Activated CD4-positive, alpha-beta memory T cell treated with anti-CD3 and anti-CD28 coated beads for 36 hours (primary cell): ENCODE measurements at places on chromosomes 4 and X.

DNA sequence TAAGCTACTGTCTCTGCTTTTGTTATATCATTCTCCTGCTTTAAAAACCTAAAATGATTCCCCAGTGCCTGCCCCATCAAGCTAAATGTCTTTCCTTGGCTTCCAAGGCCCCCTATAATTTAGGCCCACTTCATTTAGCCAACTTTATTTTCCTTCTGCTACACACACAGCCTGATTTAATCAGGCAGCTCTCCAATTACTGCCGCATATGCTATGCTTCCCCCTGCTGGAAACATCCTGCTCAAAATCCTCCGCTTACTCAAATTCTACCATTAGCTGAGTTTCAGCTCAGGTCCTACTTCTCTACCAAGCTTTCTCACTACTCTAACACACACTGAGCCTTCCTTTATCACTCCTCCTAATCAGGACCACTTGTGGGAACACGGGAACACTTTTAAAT lies 17.0 kb downstream of the LAMP2 start:
- no peaks in the 10 kb centered on the region for H3K27me3 ChIP-seq
- peaks cover 10% of the 10 kb centered on the region for H3K4me1 ChIP-seq
- H3K36me3 ChIP-seq = peaks cover 8% of the 10 kb centered on the region
- no peak overlapping the region for H3K27ac ChIP-seq
- no peak overlapping the region for H3K4me3 ChIP-seq

DNA sequence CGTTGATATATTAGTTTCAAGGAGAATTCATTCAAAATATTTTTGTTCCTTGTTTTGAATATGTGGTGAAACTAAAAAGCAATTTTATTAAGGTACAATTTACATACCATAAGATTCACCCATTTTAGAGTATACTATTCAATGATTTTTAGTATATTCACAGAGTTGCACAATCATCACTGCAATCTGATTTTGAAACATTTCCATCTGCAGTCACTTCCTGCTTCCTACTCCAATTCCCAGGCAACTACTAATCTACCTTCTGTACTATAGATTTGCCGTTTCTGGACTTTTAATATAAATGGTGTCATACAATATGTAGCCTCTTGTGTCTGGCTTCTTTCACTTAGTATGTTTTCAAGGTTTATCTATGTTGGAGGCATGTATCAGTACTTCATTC lies 71.3 kb downstream of the SLC9A7 start:
- no peak overlapping the region for H3K4me3 ChIP-seq
- H3K36me3 ChIP-seq = no peaks in the 10 kb centered on the region
- DNase-seq = no peak

- peaks cover 3% of the 10 kb centered on the region for H3K4me1 ChIP-seq
- peaks cover 4% of the 10 kb centered on the region for H3K27me3 ChIP-seq
- H3K27ac ChIP-seq = no peak overlapping the region
- H3K36me3 ChIP-seq = no peaks in the 10 kb centered on the region
- DNase-seq = no peak
- H3K4me3 ChIP-seq = no peak overlapping the region
Observed at GRCh38 chr4:140088323-140088967, 65.5 kb downstream of the MAML3 start.

DNA sequence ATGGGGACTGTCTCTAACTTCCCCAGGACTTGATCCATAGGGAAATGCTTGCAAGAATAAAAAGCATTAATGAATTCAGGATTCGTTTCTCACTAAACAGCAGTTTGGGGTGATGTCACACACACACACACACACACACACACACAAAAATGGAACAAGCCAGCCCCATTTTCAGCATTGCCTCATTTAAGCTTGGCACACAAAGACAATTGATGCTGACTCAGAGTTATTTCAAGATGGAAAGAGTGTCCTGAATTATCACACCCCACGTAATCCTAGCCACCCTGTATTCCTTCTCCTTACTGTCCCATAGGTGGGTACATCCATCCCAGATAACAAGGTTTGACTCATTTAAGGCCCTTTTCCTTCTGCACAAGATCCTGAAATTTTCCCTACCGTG lies 345.1 kb upstream of the HS3ST1 start:
- H3K27me3 ChIP-seq = peaks cover 2% of the 10 kb centered on the region
- DNase-seq = no peak
- no peak overlapping the region for H3K27ac ChIP-seq
- H3K4me3 ChIP-seq = no peak overlapping the region
- no peaks in the 10 kb centered on the region for H3K36me3 ChIP-seq

DNA sequence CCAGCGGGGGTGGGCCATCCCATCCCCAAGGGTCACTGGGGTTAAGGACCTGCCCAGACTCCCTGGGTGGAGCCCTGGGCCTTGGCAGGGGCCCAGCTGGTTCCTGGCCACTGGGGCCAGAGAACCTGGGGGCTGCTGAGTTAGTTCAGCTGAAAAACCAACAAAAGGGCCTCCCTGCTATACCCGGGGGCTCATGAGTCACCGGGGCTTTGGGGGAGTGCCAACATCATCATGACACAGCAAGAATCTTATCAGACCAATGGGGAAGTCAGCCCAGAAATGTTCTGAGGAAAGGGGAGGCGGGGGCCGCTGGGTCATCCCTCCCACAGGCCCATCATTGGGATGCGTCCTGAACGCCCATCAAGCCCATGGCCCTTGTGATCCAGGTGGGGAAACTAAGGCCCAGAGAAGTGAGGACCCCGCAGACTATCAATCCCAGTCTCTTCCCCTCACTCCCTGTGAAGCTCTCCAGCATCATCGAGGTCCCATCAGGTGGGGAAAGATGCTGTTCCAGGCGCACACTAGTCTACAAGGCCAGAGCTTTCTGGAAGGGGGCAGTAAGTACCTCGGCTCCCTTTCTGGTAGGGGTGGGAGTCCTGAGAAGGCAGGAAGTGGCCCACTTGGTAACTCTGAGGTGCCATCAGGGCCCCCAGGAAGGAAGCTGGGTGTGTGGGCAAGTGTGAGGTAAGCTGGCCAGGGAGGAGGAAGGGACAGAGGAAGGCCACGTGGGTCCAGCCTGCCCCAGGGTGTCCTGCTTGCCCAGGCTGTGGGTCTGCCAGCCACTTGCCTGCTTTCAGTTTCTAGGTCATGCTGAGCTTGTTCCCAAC lies 4.5 kb downstream of the G6PD start:
- H3K36me3 ChIP-seq = peaks cover 14% of the 10 kb centered on the region
- H3K4me1 ChIP-seq = peaks cover 38% of the 10 kb centered on the region
- peak; percentile 66 for DNase-seq
- H3K4me3 ChIP-seq = peak overlapping the region; percentile 71

GRCh38 chr4:122759639-122760310 lies 27.3 kb downstream of the BBS12 start:
- H3K4me3 ChIP-seq = no peak overlapping the region
- H3K36me3 ChIP-seq = no peaks in the 10 kb centered on the region
- no peak overlapping the region for H3K27ac ChIP-seq
- H3K4me1 ChIP-seq = peaks cover 15% of the 10 kb centered on the region

GRCh38 chrX:15448010-15448639 lies 45.0 kb downstream of the PIR start:
- no peaks in the 10 kb centered on the region for H3K4me1 ChIP-seq
- no peaks in the 10 kb centered on the region for H3K27me3 ChIP-seq
- no peak overlapping the region for H3K4me3 ChIP-seq

- H3K4me1 ChIP-seq = no peaks in the 10 kb centered on the region
- H3K27ac ChIP-seq = no peak overlapping the region
- no peaks in the 10 kb centered on the region for H3K27me3 ChIP-seq
- no peak overlapping the region for H3K4me3 ChIP-seq
- no peak for DNase-seq
Observed at GRCh38 chrX:34147345-34147744, 15.2 kb upstream of the FAM47A start.

DNA sequence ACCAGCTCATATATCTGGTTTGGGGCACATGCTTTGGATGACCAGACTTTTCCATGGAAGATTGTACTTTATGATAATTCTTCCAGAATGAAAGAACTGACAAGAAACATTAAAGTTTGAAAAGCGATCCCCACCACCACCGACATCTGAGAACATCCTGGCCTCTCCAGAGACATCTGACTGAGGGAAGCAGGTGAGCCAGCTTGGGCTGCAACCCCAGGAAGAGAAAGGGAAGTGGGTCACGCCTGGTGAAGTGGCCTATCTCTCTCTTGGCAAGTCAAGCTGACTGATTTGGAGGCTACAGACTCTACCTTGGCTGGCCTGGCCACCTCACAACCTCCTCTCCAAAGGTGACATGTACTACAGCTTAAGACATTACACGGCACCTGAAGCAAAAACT lies 20.7 kb downstream of the PARM1 start:
- no peak for DNase-seq
- no peaks in the 10 kb centered on the region for H3K4me1 ChIP-seq
- no peaks in the 10 kb centered on the region for H3K36me3 ChIP-seq

DNA sequence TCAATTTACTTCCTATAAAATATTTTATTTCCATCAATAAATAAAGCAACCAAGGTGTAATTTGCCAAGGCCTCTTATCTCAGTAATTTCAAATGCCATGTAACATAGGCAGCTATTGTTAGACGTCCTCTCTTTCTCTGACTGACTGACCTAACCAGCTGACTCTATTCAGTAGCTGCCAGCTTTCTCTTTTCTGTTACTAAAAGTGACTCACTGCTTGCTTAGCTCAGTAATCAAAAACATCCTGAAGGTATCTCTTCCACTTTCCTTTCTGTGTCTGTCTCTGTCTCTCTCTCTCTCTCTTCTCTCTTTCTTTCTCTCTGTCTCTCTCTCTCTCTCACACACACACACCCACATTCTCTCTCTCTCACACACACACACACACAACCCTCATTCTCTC lies 134.2 kb downstream of the SPOCK3 start:
- H3K4me1 ChIP-seq = no peaks in the 10 kb centered on the region
- no peaks in the 10 kb centered on the region for H3K27me3 ChIP-seq
- DNase-seq = no peak
- no peaks in the 10 kb centered on the region for H3K36me3 ChIP-seq
- no peak overlapping the region for H3K27ac ChIP-seq

GRCh38 chr4:96407225-96407624 lies 567.3 kb downstream of the PDHA2 start:
- DNase-seq = no peak
- H3K27me3 ChIP-seq = no peaks in the 10 kb centered on the region
- H3K4me1 ChIP-seq = no peaks in the 10 kb centered on the region
- no peak overlapping the region for H3K27ac ChIP-seq

DNA sequence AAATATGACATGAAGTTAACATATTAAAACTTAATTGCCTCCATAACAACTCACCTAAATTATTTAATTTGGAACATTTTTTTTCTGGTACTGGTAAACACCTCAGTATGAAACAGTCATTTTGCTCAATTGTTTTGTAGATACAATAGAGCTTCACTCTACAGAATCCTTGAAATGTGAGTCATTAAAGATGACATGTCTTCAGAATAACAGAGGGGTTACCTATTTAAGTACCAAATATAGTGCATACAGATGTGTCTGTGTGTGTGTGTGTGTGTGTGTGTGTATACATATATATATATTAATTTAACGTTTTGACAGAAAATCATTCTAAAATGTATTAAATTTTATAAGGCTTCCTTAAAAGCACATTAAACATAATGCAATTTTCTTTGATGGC lies 297.6 kb downstream of the INPP4B start:
- DNase-seq = no peak
- H3K27me3 ChIP-seq = no peaks in the 10 kb centered on the region
- peaks cover 66% of the 10 kb centered on the region for H3K4me1 ChIP-seq

GRCh38 chrX:40644176-40644575 lies 3.2 kb downstream of the CXorf38 start:
- peaks cover 14% of the 10 kb centered on the region for H3K36me3 ChIP-seq
- peaks cover 28% of the 10 kb centered on the region for H3K4me1 ChIP-seq
- no peaks in the 10 kb centered on the region for H3K27me3 ChIP-seq
- DNase-seq = no peak

DNA sequence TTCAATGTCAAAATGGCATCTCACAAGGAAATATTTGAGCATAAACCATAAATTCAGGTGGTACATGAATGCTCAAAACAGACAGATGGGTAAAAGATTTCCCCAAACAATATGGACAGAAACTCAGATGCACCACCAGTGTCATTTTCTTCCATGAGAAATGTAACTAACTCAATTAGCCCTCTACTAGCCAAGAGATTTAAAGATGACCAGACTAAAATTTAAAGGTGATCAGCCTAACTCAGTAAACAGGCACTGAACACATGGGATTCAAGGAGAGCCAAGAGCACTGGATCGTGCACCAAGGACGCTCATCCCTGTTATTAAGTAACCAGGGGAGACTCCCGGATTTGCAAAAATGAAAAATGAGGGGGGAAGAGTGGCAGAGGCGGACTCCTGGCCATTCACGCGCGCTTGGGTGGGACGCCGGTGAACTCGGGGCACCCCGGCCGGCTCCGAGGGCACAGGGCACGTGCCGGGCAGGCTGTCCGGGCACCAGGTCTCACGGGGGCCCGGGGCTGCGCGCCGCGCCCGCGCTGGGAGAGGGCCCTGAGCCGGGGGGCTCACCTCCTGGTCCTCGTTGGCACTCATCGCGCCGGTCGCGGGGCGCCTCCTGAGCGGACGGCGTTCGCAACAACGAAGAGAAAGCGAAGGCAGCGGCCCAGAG lies 490 bp downstream of the RWDD4 start:
- peaks cover 10% of the 10 kb centered on the region for H3K36me3 ChIP-seq
- peak overlapping the region; percentile 62 for H3K27ac ChIP-seq
- peak; percentile 22 for DNase-seq
- H3K27me3 ChIP-seq = no peaks in the 10 kb centered on the region

- H3K27ac ChIP-seq = no peak overlapping the region
- H3K4me3 ChIP-seq = no peak overlapping the region
- no peaks in the 10 kb centered on the region for H3K27me3 ChIP-seq
- no peaks in the 10 kb centered on the region for H3K36me3 ChIP-seq
- no peak for DNase-seq
- H3K4me1 ChIP-seq = peaks cover 4% of the 10 kb centered on the region
Observed at GRCh38 chrX:72060196-72060920, 71.4 kb downstream of the RTL5 start.

- peak overlapping the region; percentile 69 for H3K27ac ChIP-seq
- peak; percentile 54 for DNase-seq
- H3K4me3 ChIP-seq = no peak overlapping the region
- H3K27me3 ChIP-seq = no peaks in the 10 kb centered on the region
- H3K4me1 ChIP-seq = peaks cover 33% of the 10 kb centered on the region
Observed at GRCh38 chr4:119238068-119238722, 25.7 kb downstream of the USP53 start.

DNA sequence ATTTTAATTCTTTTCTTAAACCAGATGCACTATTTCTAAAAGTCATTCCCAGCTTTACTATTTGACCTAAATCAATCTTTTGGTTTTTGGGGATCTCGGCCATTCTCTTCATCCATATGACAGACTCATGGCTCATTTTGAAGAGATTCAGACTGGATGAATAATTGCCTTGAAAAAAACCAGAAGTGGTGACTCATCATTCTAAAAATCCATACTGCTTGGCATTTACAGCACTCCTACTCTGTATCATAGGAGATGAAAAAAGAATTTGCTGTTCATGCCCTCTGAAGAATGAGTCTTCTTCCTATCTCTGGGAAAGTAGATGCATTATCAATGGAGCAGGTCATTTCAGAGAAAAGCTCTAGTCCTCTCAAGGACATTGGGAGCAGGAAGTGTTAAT lies 220.5 kb upstream of the RPS6KA3 start:
- peaks cover 5% of the 10 kb centered on the region for H3K4me1 ChIP-seq
- H3K27ac ChIP-seq = no peak overlapping the region
- DNase-seq = no peak
- no peaks in the 10 kb centered on the region for H3K27me3 ChIP-seq
- H3K36me3 ChIP-seq = no peaks in the 10 kb centered on the region
- H3K4me3 ChIP-seq = no peak overlapping the region

GRCh38 chrX:91108761-91109160 lies 325.9 kb upstream of the PABPC5 start:
- no peaks in the 10 kb centered on the region for H3K27me3 ChIP-seq
- no peak overlapping the region for H3K27ac ChIP-seq
- H3K4me3 ChIP-seq = no peak overlapping the region
- H3K36me3 ChIP-seq = no peaks in the 10 kb centered on the region
- DNase-seq = no peak
